ENCODE measurements at places on chromosomes 7 and 10.

- no peak for DNase-seq
Measured at GRCh38 chr10:112261281-112261822, 21.8 kb upstream of the TECTB start.

- DNase-seq = no peak
Measured at GRCh38 chr7:20906801-20907453, 120.2 kb upstream of the SP8 start.

- DNase-seq = no peak
Measured at GRCh38 chr7:80565554-80565953, 53.7 kb upstream of the GNAT3 start.

GRCh38 chr10:3639546-3639945 is 145.5 kb downstream of the KLF6 start:
- no peak for DNase-seq

GRCh38 chr7:69190763-69191162 is 407.5 kb upstream of the AUTS2 start:
- DNase-seq = no peak

- DNase-seq = no peak
Measured at GRCh38 chr10:124386186-124387077, 32.3 kb downstream of the OAT start.

DNA sequence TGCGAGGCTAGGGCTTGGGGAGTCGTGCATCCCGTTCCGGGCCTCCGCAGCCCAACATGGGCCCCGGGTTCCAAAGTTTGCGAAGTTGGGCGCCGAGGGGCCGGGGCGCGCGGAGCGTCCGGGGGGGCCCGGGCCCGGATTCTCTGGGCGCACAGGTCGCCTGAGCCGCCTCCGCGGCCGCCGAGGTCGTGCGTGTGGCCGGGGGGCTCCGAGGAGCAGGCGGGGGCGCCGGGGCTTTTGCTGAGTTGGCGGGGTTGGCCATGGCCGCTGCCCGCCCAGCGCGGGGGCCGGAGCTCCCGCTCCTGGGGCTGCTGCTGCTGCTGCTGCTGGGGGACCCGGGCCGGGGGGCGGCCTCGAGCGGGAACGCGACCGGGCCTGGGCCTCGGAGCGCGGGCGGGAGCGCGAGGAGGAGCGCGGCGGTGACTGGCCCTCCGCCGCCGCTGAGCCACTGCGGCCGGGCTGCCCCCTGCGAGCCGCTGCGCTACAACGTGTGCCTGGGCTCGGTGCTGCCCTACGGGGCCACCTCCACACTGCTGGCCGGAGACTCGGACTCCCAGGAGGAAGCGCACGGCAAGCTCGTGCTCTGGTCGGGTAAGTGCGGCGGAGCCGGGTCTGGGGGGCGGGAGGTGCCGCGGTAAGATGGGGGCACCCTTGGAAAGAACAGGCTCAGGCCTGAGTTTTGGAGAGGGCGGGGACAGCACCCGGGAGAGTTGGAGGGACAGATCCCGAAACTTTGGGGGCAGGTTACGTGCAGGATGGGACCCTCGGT is 643 bp downstream of the SMO start:
- DNase-seq = no peak

DNA sequence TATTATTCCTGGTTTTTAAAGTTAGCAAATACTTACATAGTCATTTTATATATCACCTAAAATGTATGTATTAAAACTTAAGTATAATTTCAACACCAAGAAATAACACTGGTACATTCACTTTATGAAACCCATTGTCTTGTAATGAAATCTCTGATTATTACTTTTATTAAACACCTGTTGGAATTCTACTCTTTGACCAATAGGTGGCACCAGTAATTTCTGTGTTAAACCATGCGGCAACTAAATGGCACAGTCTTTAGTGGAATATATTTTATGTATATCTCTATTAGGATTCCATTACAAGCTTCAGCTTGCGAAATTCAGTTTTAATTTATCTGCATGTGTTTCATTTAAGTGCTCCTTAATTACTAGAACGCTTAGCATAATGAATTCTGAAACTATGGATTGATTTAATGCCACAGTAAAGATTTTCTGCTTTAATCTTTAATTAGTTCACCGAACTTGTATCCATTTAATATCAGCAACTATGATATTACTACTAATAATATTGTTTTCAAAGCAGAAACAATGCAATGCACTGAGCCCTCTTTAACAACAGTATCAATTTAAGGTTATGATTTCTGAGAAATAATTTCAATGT is 181.3 kb downstream of the MAGI2 start:
- no peak for DNase-seq

- DNase-seq = no peak
Measured at GRCh38 chr10:130403153-130404075, 267.2 kb downstream of the GLRX3 start.

- no peak for DNase-seq
Measured at GRCh38 chr10:50508315-50509051, 115.3 kb downstream of the SGMS1 start.

- DNase-seq = no peak
Measured at GRCh38 chr7:135747366-135747765, 1.2 kb downstream of the FAM180A start.

GRCh38 chr7:155491812-155492211 is 33.9 kb downstream of the EN2 start:
- DNase-seq = no peak
